GM04504 (cell line): ENCODE measurements at places on chromosomes 4 and X.

- no peak for DNase-seq
Observed at GRCh38 chr4:182770259-182770995, 146.8 kb downstream of the DCTD start.

GRCh38 chr4:2649604-2650114, 106.5 kb downstream of the TNIP2 start:
- DNase-seq: no peak

- DNase-seq: no peak
Observed at GRCh38 chr4:141570290-141570689, 66.1 kb upstream of the IL15 start.

DNA sequence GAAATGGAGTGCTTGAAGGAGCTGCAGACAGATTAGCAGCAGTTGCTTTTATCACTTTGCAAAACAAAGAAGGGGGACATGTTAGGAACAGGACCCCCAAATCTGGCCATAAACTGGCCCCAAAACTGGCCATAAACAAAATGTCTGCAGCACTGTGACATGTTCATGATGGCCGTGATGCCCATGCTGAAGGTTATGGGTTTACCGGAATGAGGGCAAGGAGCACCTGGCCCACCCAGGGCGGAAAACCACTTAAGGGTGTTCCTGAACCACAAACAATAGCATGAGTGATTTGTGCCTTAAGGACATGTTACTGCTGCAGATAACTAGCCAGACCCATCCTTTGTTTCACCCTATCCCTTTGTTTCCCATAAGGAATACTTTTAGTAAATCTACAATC, 79.6 kb upstream of the GC start:
- DNase-seq: no peak

DNA sequence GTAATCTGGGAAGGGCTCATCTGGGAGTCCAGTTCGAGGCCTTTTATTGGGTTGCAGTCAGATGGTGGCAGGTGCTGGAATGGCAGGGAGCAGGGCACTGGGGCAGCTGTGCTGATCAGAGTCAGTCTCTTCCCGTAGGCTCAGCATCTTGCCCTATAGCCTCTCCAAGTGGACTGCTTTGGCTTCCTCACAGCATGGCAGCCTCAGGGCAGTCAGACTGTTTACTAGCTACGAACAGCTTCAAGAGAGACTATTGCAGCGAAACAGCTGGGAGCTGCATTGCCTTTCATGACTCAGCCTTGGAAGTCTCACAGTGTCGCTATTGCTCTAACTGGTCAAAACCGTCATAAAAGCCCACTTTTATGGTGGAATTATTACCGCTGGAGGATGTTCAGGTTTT, 26.8 kb upstream of the DUSP21 start:
- DNase-seq: no peak

DNA sequence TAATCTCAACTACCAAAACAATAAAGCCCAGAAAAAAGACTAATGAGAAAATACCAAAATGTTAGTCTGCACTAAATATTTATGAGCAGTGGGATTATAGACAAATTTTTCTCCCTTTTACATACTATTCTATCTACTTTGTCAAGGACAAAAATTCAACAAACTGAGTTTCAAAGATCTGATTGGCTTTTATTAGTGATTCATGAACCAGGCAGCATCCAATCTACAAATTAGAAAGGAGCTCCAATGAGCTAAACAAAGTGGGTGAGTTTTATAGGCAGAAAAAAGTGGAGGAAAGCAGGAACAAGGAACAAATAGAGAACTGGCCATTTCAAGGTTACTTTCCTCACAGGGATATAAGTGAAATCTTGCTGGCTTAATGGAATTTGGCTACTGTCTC, 24.4 kb upstream of the SH3KBP1 start:
- no peak for DNase-seq

DNA sequence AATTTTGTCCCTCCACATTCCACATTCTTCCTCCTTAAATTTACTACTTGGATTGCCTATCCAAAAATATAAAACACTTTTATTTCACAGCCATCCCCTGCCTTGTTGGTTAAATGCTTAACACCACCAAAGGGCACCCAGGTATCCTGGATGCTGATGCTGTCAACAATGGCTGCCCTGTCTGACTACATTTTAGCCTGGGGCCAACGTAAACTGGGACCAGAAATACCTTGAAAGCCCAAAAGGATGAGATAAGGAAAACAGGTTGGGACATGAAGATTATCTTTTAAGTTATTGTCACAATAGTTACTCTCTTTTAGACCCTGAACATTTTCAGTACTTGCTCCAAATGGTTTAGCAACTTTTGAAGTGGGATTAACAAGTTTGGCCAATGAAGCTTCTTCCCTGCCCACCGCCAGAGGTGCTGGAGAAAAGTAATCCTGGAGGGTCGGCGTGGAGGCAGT, 775 bp upstream of the YIPF6 start:
- DNase-seq: no peak

- DNase-seq: no peak
Observed at GRCh38 chr4:140233791-140234696, 80.1 kb upstream of the MAML3 start.

GRCh38 chrX:19673375-19674040, 158.2 kb upstream of the MAP3K15 start:
- DNase-seq: peak; percentile 86
